H54 (cell line): ENCODE measurements at places on chromosomes 1 and 21.

GRCh38 chr1:210347112-210347511 is 18.4 kb downstream of the HHAT start:
- no peak for DNase-seq

DNA sequence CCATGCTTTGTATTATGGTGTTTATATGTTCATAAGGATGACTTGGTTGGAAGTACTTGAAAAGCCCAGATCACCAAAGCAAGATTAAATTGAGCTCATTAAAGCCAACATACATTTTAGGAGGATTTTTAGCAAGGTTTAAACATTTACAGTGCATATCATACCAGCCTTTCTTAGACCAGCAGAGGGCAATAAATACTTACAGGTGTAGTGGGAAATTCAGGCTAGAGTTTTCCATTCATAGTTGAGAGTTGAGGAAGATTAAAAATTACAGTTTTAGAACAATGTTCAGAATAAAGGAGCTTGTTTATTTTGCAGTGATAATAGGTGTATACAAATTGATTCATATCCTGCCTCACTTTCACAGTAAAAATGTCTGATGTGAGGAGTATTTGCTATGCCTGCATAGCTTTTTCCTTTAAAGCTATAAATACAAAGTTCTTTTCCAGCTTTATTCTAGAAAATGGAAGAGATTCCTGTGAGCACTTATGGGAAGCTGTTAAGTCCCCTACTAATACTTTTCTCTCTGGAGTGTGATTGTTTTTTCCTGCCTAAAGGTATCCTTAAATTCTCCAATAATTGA is 35.3 kb downstream of the DTL start:
- no peak for DNase-seq

GRCh38 chr1:173293756-173294155 is 86.6 kb upstream of the TNFSF4 start:
- no peak for DNase-seq

DNA sequence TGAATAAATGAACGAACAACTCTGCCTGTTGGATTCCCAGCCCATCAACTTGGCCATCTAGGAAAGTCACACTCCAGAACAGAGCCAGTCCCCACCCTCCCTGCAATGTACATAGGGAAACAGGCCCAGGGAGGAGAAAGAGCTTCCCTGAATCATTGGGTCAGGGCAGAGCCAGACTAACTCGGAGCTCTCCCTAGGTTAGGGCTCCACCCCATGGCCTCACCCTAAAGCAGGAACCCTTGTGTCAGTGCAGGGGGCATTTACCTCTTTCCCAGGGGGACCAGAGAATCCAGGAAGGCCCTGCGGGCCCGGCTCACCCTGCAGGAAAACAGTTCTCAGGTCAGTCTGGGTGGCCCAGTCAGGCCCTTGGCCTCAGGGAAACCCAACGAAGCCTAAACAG is 11.6 kb downstream of the COL9A2 start:
- no peak for DNase-seq
